NCI-H526 (cell line): ENCODE measurements at places on chromosomes 2 and 18.

DNA sequence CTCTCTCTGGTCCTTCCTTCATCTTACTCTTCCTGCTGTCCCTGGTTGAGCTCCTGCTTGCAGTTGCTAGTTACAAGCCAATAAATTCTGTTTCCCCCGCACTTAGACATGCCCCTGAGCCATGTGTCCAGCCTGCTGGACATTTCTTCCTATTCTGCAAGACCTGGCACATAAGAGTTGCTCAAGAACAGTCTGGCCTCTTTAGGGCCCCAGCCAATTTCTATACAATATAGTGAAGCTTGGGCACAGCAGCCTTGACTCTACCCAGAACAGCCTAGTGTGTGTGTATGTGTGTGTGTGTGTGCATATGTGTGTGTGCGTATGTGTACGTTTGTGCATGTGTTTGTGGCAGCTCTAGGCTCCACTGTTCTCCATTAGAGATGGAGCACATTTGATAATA lies 276.0 kb downstream of the CYRIA start:
- DNase-seq, result no peak

DNA sequence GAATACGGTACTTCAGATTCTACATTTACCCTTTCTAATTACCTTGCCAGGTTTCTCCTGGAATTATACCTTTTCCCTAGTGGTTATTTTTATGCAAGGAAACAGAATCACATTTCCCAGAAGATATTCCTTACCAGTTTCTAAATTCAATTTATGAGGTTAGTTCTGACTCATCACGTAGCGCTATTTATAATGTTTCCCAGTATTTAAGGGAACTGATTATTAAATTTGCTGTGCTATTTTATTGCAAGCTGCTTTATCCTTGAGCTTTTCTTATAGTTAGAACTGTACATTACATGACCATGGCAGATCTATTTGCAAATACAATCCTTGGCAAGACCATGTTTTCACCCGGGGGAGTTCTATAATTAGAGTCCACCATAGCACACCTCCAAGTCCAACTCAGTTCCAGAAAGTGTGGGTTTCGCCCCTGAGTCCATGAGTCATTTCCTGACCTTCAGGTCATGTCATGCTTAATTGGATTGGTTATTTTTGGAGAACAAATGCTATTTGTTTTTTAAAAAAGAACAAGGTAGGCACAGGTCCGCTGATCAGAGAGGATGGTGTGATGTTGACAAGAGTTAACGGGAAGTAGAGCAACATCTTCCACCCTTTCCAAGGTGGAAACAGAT lies 126.6 kb downstream of the ZNF532 start:
- DNase-seq, result no peak

- no peak for DNase-seq
Observed at GRCh38 chr2:197920592-197921201, 116.3 kb downstream of the PLCL1 start.

GRCh38 chr2:176392744-176393414 lies 123.6 kb downstream of the MTX2 start:
- DNase-seq, result no peak

- no peak for DNase-seq
Observed at GRCh38 chr2:61693744-61694143, 155.6 kb upstream of the XPO1 start.

- no peak for DNase-seq
Observed at GRCh38 chr2:217722883-217723472, 279.8 kb downstream of the TNS1 start.

DNA sequence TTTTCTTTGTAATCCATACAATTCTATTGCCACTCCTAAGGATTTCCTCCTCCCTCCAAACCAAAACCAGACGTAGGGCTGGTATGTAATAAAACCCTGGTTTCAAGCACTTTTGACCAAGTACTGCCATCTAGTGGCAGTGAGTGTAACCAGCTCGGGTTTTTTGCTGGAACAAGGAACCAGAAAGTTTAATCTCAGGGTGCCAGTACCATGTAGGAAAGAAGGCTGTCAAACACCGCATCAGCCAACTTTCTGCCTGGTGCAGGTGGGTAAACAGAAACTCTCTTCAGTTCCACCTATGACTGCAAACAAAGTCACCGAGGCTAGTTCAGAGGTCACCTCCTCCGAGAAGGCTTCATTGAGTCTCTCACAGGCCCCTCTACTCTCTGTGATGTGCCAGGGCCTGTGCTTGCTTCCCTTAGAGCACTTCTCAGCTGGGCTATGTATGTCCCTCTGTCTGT lies 10.2 kb upstream of the THNSL2 start:
- DNase-seq, result peak; percentile 60

GRCh38 chr18:43396266-43396665 lies 119.0 kb upstream of the SYT4 start:
- peak; percentile 2 for DNase-seq

DNA sequence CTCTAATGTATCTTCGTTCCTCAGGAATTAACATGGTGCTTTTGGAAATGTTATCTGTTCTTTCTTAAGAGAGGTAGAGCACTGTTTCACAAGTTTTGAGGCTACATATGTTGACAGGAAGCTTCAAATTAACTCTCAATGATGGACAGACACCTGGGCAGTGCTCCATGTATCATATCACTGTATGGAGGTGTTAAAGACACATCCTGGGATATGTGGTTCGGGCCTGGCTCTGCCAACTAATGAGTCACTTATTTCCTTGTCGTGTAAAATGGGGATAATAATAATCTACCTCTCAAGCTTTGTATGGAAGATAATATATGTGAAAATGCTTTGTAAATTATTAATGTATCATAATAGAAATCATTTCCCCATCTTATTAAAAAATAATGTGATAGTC lies 90.2 kb downstream of the PARD3B start:
- no peak for DNase-seq

DNA sequence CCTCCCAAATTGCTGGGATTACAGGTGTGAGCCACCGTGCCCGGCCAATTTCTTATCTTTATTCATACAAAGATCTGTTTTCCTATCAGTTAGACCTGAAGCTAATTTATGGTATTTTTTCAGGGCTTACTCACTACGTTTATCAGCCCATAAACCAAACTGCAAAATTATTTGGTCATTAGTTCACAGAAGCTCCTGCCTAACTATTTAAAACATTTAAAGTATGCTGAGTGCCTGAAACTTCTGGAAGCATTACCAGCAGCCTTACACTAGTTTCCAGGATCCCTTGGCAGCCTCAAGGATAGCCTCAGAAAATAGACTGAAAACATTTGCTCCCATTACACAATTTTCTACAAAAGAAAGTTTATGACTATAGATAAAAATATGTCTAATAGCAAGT lies 68.8 kb downstream of the GALNT13 start:
- no peak for DNase-seq

DNA sequence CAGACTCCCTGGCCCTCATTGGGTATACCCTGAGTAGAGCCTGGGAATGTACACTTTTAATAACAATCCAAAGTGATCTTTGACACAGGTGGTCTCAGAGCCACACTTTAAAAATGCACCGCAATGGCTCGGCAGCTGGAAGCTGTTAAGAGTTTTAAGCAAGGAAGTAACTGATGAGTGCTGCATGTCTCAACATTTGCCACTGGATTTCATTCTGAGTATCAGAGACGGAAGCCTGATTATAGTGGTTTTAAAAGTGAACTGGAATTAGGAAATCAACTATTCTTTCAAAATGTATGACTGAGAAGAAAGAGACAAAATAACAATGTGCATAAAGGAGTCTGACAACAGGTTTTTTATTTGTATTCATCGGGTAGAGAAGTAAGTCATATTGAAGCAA lies 7.5 kb downstream of the MBOAT2 start:
- DNase-seq, result no peak

DNA sequence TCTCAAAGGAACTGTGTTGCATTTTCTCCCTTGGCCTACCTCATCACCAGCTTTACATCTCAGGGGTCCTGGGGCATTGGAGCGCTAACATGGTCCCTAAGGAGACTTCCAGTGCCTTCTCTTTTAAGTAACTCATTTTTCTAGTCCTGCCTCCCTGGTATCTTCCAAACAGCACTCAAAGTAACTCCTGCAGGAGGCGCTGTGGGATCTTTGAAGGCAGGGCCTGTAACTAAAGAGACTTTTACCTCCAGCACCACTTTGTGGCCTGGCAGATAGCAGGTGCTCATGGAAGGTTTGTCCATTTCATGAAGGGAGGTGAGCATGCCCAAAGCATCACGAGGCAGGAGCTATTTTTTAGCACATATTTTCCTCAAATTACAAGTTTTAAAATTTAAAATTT lies 411.0 kb upstream of the GYPC start:
- peak; percentile 71 for DNase-seq

- DNase-seq, result no peak
Observed at GRCh38 chr2:132429941-132430573, 13.5 kb downstream of the GPR39 start.

DNA sequence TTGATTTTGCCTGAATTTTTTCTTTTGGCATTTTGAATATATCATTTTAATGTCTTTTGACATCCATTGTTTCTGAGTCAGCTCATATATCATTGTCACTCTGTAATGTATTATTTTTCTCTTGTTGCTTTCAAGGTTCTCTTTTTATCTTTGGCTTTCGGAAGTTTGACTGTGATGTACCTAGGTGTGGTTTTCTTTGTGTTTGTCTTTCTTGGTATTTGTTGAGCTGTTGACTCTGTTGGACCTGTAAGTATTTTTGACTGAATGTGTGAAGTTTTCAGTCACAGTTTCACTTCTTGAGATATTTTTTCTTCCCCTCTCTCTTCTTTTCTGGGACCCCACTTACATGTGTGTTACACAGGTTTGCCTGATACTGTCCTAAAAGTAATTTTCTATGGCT lies 24.9 kb upstream of the DRC1 start:
- DNase-seq, result no peak

DNA sequence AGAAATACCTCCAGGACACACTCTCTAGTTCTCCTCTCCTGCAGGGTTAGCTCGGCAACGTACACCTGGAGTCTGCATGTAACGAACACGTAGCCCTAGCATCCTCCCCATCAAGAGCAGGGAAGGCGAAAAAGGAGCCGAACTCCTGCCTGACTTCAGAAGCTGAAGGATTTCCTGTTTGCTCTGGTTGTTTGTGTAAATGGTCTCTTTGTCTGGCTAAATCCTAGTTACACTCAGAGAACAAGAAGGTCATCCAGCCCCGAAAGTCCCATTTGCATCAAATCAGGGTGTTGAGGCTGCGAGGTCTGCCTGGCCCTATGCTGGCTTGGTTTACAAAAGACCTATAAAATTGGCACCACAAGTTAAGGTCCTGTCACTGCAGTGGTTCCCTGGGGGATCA lies 66.4 kb upstream of the POMC start:
- no peak for DNase-seq

DNA sequence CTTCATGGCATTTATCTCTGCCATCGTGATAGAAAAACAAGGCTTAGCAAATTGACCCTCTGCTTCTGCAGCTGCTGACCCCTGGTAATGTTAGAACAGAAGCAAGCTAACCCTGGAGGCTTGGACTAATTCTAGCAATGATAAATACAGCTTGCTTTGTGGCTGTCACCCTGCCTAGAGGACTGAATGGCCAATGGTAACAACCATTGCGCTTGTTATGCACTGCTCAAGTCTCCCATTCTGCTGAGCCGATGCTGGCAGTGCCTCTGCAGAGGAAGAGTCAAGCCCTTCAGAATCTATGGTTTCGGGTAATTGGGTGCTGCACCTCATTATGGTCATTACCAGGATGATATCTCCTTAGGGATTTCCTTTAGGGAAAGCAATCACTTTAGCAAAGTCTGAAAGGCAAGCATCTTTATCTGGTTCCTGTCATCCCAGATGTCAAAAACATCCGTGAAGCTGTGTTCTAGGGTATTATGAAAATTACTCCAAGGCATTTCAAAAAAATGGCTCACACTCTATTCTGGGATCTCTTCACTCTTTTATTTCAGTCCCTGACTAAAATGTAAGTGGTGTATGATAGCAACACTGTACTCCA lies 186.8 kb upstream of the DLGAP1 start:
- DNase-seq, result no peak

GRCh38 chr2:240593026-240593702 lies 6.6 kb downstream of the CAPN10 start:
- DNase-seq, result no peak

DNA sequence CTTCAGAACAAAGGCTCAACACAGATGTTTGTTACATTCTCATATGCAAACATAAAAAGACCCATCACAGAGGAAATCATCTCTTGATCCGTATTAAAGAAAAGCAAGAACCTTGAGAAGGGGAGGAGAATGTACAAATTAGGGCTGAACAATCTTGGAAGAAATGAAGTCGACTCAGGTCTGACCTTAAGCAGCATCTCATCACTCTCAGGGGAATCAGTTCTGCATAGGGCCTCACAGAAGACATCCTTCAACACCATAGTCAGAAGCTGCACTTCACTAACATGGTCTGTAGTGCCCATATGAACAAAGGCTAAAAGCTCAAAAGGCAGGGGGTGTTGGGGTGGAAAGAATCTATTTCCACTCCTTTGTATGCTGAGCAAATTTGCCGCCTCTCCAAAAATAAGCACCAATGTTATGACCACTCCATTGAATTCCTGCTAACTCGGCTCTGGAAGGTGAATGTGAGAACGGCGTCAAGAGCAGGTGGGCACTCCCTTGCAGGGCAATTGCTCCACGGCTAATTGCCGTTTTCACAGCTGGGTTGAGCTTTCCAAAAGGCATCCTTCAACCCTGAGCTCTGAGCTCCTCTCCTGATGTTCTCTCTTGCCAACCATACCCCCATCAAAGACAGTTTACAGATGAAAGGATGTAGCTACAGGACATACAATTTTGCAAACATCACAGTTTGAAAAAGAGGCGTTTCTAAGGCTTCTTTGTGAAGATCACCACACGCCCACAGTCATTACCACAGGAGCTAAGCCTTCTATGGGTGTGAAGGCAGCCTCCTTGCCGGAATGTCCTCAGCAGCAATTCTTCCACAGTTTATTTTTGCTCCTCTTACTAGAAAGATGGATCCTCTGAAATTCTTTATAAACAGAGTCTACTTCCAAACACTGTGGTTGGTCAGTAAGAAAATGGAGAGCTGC lies 10.0 kb downstream of the KLF7 start:
- no peak for DNase-seq

GRCh38 chr2:156897548-156897947 lies 360.0 kb upstream of the GALNT5 start:
- no peak for DNase-seq

GRCh38 chr2:7242189-7242867 lies 325.1 kb downstream of the RNF144A start:
- no peak for DNase-seq

- no peak for DNase-seq
Observed at GRCh38 chr2:98801921-98802321, 71.0 kb upstream of the MGAT4A start.

DNA sequence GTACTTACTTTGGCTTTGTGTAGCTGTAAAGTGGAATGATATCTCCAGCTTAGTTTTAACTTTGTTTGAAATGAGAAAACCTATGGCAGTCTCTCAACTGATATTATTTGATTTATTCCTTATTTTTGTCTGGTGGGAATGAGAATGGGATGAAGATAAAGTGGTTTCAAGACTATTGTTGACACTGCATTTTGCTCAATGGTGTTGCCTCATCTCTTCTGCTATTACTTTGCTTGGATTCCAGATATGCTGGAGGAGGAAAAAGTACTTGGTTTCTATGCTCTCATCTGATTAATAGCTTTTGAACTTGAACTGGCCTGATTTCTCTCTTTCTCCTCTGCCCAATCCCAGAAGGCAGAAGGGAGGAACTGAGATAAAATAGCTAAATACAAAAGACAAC lies 198.2 kb downstream of the CTNNA2 start:
- DNase-seq, result no peak
